Fibroblast of the aortic adventitia (primary cell): ENCODE measurements at places on chromosomes 2 and 18. TPM values are rescaled to one million over a fixed set of nuclear protein-coding genes. Genes with fewer than 3 reads are reported as not detected.

- no peak for DNase-seq
Observed at GRCh38 chr2:42851740-42852250, 59.4 kb upstream of the HAAO start.

DNA sequence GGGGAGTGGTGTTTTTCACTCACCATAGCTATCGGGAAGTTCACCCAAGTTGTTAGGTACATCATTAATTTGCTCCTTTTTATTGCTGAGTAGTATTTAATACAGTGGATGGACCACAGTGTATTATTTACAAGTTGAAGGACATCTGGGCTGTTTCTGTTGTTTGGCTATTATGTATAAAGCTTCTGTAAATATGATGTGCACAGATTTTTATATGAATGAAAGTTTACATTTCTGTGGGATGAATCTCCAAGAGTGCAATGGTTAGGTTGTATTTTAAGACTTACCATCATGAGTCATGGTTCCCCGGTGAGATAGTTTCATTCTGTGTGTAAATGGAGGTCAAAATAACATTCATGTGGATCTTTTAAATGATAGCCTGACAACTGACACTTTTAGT lies 337.4 kb downstream of the PTPRM start:
- peak; percentile 50 for DNase-seq

The GALNT3 gene
- total RNA-seq = 0.49 and 3.1 TPM in 2 replicates

GRCh38 chr2:178211460-178211859 lies 17.1 kb downstream of the OSBPL6 start:
- DNase-seq = no peak

The TPO gene
- total RNA-seq = not detected in 2 replicates

DNA sequence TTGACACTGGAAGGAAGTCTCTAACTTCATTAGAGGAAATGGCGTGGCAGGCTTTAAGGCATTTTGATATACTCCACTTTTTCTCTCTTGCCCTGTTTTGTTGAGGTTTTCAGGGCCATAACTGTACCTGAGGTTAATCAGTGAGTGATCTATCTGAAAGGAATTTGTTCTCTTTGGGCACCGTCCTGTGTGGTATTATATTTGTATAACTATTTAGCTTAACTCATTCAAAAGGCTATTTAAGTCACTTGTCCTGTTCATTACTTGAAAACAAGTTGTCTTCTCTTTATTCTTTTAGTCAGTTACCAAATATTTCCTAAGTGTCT lies 180.4 kb downstream of the NEDD4L start:
- no peak for DNase-seq
